ENCODE measurements at places on chromosomes 1 and 21. TPM values are rescaled to one million over a fixed set of nuclear protein-coding genes. Genes with fewer than 3 reads are reported as not detected.

Gene XPR1
- 21.8 TPM for total RNA-seq

Gene NHLH1
- 0.93 TPM for total RNA-seq

Gene CD160
- 0.17 TPM for total RNA-seq

Gene KIF21B
- total RNA-seq, result 94.7 TPM

Gene GORAB
- 16.1 TPM for total RNA-seq

Gene F5
- 17.5 TPM for total RNA-seq

Gene OR2L3
- not detected for total RNA-seq

All from T-helper 1 cell treated with Interleukin-12 subunit alpha and Interleukin-12 subunit beta and Interleukin-4 antibody, amounts not matched to agents 30 ng/mL and 1 ng/mL, for 36 hours (primary cell).